ENCODE measurements at places on chromosomes 16 and 17. TPM values are rescaled to one million over a fixed set of nuclear protein-coding genes. Genes with fewer than 3 reads are reported as not detected.

DNA sequence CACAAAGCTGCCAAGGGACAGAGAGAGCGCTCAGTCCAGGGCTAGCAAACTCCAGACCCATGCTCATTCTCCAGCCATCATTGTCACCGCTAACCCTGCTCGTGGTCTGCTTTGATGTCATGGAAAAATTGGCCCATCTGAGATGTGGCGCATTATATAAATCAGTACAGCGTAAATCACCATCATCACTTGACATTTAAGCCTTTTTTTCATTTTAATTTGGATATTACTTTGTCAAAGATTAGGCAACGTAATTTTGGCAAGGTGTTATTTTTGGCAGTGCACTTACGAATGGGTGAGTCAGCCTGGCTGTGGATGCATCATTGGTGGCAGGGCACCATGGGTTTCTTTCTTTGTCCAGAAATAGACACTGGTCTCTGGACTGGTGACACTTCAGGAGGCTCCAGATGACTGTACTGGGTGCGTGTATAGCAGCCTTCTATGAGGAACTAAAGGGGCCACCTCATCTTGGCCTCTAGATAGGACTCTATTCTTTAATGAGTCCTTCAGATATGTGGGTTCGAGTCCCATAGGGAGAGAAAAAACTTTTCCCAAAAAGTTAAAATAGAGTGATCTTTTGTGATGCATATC is 166.3 kb downstream of the MSI2 start:
- H3K36me3 ChIP-seq, result peaks cover 6% of the 10 kb centered on the region
- no peak overlapping the region for H3K27ac ChIP-seq
- H3K27me3 ChIP-seq, result no peaks in the 10 kb centered on the region
- no peak overlapping the region for H3K4me3 ChIP-seq
- no peak for DNase-seq

GRCh38 chr16:63539276-63539675 is 1503.0 kb upstream of the CDH8 start:
- no peak overlapping the region for H3K27ac ChIP-seq
- no peak for DNase-seq
- H3K4me1 ChIP-seq, result no peaks in the 10 kb centered on the region
- no peaks in the 10 kb centered on the region for H3K27me3 ChIP-seq
- no peaks in the 10 kb centered on the region for H3K36me3 ChIP-seq

- H3K27me3 ChIP-seq, result peaks cover 8% of the 10 kb centered on the region
- no peak overlapping the region for H3K4me3 ChIP-seq
- H3K36me3 ChIP-seq, result no peaks in the 10 kb centered on the region
- no peak overlapping the region for H3K27ac ChIP-seq
- DNase-seq, result no peak
Measured at GRCh38 chr16:74226338-74226954, 70.2 kb upstream of the PSMD7 start.

DNA sequence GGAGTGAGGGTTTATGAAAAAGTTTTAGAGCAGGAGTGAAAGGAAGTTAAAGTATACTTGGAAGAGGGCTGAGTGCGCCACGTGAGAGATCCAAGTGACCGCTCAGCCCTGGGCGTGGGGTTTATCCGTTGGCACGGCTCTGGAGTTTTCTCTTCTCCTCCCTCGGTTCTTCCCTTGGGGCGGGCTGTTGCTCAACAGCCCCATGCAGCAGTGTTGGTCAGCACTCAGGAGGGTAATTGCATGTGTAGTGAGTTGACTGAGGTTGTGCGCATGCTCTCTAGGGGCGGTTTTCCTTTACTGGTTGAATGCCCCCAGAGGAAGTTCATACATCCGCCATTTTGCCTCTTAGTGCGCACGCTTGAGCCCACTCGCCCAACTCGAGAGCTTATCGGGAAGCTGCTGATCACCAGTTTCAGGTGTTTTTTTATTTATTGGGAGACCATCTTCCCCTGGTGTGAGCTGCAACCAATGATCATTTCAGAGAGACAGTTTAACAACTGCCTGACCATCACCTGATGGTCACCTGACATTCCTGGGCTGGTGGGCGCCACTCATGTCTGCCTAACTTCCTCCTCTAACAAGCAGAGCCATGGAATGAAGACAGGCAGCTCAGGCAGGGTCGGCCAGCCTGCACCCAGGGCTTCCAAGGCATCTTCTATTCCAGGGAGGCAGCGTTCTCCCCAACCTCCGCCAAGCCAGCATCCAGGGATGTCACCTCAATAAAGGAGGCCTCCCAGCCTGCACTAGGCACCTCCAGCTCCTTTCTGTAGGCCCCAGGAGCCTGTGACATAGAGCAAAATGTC is 41.3 kb upstream of the DNAH17 start:
- H3K27me3 ChIP-seq, result no peaks in the 10 kb centered on the region
- H3K4me3 ChIP-seq, result no peak overlapping the region
- no peaks in the 10 kb centered on the region for H3K36me3 ChIP-seq
- H3K4me1 ChIP-seq, result peaks cover 4% of the 10 kb centered on the region
- H3K27ac ChIP-seq, result no peak overlapping the region
- DNase-seq, result no peak

DNA sequence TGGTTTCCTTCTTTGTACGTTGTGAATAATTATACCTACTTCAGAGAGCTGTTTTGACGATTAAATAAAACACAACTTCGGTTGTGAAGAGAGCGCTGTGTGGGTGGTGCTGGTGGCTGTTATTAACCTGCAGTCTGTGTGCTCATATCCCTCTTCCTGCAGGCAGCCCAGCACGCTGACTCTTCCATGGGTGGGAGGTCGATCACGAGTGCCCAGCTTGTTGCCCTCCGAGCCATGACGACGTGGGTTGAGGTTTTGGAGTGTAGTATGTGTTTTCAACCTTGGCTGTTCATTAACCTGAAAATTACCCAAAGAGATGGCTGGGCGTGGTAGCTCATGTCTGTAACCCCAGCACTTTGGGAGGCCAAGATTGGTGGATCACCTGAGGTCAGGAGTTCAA is 11.3 kb upstream of the GCSH start:
- no peaks in the 10 kb centered on the region for H3K36me3 ChIP-seq
- H3K4me3 ChIP-seq, result no peak overlapping the region
- no peak overlapping the region for H3K27ac ChIP-seq
- no peak for DNase-seq
- H3K4me1 ChIP-seq, result peaks cover 2% of the 10 kb centered on the region

DNA sequence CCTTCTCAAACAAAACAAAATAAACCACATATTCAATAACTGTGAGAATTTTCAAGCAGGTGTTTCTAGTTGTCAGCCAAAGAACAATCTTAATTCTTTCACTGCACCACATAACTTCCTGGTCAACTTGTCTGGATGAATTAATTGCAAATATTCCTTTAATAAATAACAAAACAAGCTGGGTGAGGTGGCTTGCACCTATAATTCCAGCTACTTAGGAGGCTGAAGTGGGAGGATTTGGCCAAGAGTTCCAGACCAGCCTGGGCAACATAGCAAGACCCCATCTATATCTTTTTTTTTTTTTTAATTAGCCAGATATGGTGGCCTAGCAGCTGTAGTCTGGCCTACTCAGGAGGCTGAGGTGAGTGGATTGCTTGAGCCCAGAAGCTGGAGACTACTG is 17.0 kb upstream of the PPM1D start:
- no peaks in the 10 kb centered on the region for H3K27me3 ChIP-seq
- no peaks in the 10 kb centered on the region for H3K36me3 ChIP-seq
- DNase-seq, result no peak
- no peak overlapping the region for H3K4me3 ChIP-seq

GRCh38 chr16:15526731-15527130 is 92.3 kb downstream of the BMERB1 start:
- no peaks in the 10 kb centered on the region for H3K36me3 ChIP-seq
- H3K27ac ChIP-seq, result no peak overlapping the region
- no peak for DNase-seq
- H3K4me3 ChIP-seq, result no peak overlapping the region
- peaks cover 8% of the 10 kb centered on the region for H3K4me1 ChIP-seq
- H3K27me3 ChIP-seq, result no peaks in the 10 kb centered on the region

- no peak overlapping the region for H3K27ac ChIP-seq
- H3K4me1 ChIP-seq, result no peaks in the 10 kb centered on the region
- no peaks in the 10 kb centered on the region for H3K36me3 ChIP-seq
Measured at GRCh38 chr17:32631341-32632096, 144.7 kb downstream of the CDK5R1 start.

GRCh38 chr16:56789360-56789759 is 59.4 kb downstream of the NUP93 start:
- no peak overlapping the region for H3K27ac ChIP-seq
- H3K4me1 ChIP-seq, result peaks cover 6% of the 10 kb centered on the region
- no peak overlapping the region for H3K4me3 ChIP-seq
- H3K27me3 ChIP-seq, result no peaks in the 10 kb centered on the region
- peaks cover 2% of the 10 kb centered on the region for H3K36me3 ChIP-seq

- H3K27ac ChIP-seq, result no peak overlapping the region
- H3K36me3 ChIP-seq, result no peaks in the 10 kb centered on the region
- H3K27me3 ChIP-seq, result no peaks in the 10 kb centered on the region
- no peaks in the 10 kb centered on the region for H3K4me1 ChIP-seq
- H3K4me3 ChIP-seq, result no peak overlapping the region
Measured at GRCh38 chr17:81328489-81328888, 33.4 kb upstream of the SLC38A10 start.

DNA sequence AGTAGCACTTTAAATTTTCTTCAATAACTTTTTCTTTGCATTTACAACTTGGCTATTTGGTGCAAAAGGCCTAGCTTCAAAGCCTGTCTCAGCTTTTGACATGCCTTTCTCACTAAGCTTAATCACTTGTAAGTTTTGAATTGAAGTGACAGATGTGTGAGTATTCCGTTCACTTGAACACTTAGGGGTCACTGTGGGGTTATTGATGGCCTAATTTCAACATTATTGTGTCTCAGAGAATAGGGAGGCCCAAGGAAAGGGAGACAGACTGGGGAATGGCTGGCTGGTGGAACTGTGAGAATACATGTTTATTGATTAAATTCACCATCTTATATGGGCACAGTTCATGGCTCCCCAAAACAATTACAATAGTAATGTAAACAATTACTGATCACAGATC is 84.1 kb downstream of the TAOK1 start:
- H3K27me3 ChIP-seq, result no peaks in the 10 kb centered on the region
- H3K4me1 ChIP-seq, result peaks cover 5% of the 10 kb centered on the region
- no peak overlapping the region for H3K4me3 ChIP-seq
- no peak overlapping the region for H3K27ac ChIP-seq

DNA sequence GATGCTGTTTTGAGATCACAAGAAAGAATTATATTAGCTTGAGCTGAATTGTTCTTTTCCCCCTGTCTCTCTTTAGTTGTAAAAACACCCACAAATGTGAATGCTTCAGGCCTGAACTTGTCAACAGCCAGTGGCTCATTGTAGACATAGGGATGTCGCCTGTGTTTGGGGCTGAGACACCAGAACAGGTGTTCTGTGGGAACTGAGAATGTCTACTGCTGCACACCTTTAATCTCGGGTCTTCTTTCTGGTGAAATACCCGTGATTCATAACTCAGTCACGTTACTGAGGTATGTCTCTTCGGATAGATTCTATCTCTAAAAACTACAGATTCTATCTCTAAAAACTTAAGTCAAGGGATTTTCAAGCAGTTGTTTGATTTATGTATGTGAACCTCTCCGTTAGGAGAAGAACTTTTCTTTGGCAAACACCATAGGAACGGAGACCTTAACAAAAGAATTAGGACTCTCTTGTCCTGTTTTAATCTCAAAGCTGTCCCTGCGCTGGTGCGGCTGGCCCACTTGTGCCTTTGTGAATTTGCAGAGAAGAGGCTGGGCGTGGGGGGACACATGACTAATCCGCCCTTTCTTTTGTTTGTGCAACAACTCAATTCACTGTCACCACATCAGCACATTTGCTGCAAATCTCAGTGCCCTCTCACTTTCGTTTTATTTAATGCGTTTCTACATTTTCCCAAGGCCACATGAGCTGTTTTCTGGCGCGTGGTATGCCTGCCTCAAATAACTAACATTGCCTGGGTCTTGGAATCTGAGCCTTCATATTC is 643.0 kb downstream of the MAF start:
- H3K36me3 ChIP-seq, result peaks cover 9% of the 10 kb centered on the region
- no peak for DNase-seq
- no peak overlapping the region for H3K4me3 ChIP-seq
- H3K27ac ChIP-seq, result no peak overlapping the region

- peaks cover 3% of the 10 kb centered on the region for H3K27me3 ChIP-seq
- DNase-seq, result no peak
- no peaks in the 10 kb centered on the region for H3K4me1 ChIP-seq
- H3K4me3 ChIP-seq, result no peak overlapping the region
- H3K36me3 ChIP-seq, result no peaks in the 10 kb centered on the region
- no peak overlapping the region for H3K27ac ChIP-seq
Measured at GRCh38 chr17:56131431-56131830, 21.8 kb upstream of the ANKFN1 start.

DNA sequence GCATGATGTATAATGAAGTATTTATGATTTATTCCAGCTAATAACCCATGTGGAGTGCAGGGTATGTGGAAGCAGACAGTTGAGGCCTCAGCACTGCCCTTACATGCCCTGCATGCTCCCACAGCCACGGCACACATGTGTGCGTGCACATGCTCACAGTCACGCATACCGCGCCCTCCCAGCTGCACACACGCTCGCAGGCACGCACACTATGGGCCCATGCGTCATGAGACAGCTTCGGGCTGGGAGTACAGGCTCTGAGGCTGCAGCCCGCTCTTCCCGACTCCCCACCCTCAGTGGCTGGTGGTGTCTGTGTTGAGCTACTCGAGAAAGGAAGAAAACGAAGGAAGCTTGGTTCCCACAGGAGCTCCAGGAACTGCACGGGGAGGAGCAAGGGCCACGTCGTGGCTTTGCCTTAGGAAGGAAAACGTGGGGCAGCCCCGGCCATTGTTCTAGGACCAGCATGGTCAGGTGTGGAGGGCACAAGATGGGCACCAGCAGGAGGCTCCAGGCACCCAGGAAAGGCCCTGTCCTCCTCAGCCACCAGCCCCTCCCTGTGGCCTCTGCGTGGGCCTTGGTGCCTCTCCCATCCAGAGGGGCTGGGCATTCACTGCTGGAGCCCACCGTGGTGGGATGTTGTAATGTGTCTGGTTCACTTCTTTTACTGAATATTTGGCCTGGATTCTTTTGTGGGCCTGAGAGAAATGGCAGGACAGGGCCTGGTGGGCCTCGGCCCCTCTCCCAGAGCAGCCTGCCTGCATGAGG is 27.5 kb upstream of the CDH15 start:
- H3K4me3 ChIP-seq, result no peak overlapping the region
- DNase-seq, result no peak
- H3K27me3 ChIP-seq, result no peaks in the 10 kb centered on the region
- peaks cover 5% of the 10 kb centered on the region for H3K36me3 ChIP-seq

- H3K27me3 ChIP-seq, result no peaks in the 10 kb centered on the region
- H3K36me3 ChIP-seq, result no peaks in the 10 kb centered on the region
- H3K27ac ChIP-seq, result no peak overlapping the region
Measured at GRCh38 chr16:65598621-65599020, 476.8 kb upstream of the CDH11 start.

GRCh38 chr16:674968-675883 is at the start of gene RHBDL1:
TSS of gene RHBDL1 (plus strand) at chr16:675671. CDS start at chr16:675791, 120 bp downstream.
- no peak within 1 kb of the TSS for H3K27ac ChIP-seq
- H3K27me3 ChIP-seq, result no peaks in the 10 kb centered on the region
- peaks cover 8% of the 10 kb centered on the region for H3K4me1 ChIP-seq
- H3K4me3 ChIP-seq, result peak within 1 kb of the TSS; percentile 50
- no peaks in the 10 kb centered on the region for H3K36me3 ChIP-seq

Gene HBM
- polyA plus RNA-seq, result not detected

Gene KRTAP1-5
- polyA plus RNA-seq, result not detected

Gene MMP28
- polyA plus RNA-seq, result 13.4 TPM

Gene GPR179
- polyA plus RNA-seq, result not detected

Gene MEIOB
- polyA plus RNA-seq, result not detected

Gene CKLF
- polyA plus RNA-seq, result 111 TPM

Gene TMIGD1
- polyA plus RNA-seq, result not detected

Gene PRSS27
- not detected for polyA plus RNA-seq

Gene CDH11
- polyA plus RNA-seq, result not detected

Gene KRT32
- polyA plus RNA-seq, result not detected

Gene CCL17
- not detected for polyA plus RNA-seq

Gene BCAR1
- not detected for polyA plus RNA-seq
